IMR-90 (cell line): ENCODE measurements at places on chromosomes 4 and X. TPM values are rescaled to one million over a fixed set of nuclear protein-coding genes. Genes with fewer than 3 reads are reported as not detected.

- no peak for DNase-seq
Measured at GRCh38 chrX:32137525-32137924, 1065.7 kb upstream of the FTHL17 start.

HGFAC gene
- not detected in 2 replicates for total RNA-seq

NOX1 gene
- not detected in 2 replicates for total RNA-seq

- no peak for DNase-seq
Measured at GRCh38 chr4:37675587-37676290, 10.4 kb downstream of the RELL1 start.

VCX3B gene
- total RNA-seq = not detected in 2 replicates

ODAPH gene
- total RNA-seq = not detected in 2 replicates

DNA sequence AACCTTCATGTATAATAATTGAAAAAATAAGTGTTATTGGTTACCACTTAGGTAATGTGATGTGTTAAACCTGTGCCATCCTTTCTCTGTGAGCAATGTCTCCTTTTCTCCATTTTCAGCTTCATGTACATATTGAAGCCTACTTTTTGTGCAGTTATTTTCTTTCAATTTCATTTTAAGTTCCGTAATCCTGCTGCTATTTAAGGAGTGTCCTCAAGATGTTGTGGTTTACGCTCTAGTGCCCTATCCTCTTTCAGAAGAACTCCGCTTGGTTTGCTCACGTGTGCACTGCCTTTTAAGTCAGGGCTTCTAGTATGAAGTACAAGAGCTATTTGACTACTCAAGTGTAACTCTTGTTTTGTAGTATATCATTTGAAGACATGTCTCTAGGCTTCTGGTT lies 2253.2 kb upstream of the TENM3 start:
- DNase-seq = no peak

CFAP47 gene
- under 0.01 TPM in 1 of 2 replicates, not detected in the other for total RNA-seq

GRCh38 chrX:118538386-118538785 lies 42.8 kb downstream of the DOCK11 start:
- DNase-seq = no peak

- no peak for DNase-seq
Measured at GRCh38 chrX:13074297-13075262, 30.2 kb upstream of the FAM9C start.
